HTR-8/SVneo (cell line): ENCODE measurements at places on chromosomes 3 and 15.

- DNase-seq, result no peak
Observed at GRCh38 chr15:85942632-85943031, 137.0 kb upstream of the AGBL1 start.

GRCh38 chr3:50350527-50351322, at the start of the genes CYB561D2 and NPRL2:
TSS of gene CYB561D2 (plus strand) at chr3:50350862. CDS start at chr3:50351434, 572 bp downstream.
TSS of gene NPRL2 (minus strand) at chr3:50350775. CDS start at chr3:50350652, 123 bp downstream.
- DNase-seq, result peak; percentile 98

GRCh38 chr15:45326741-45327140, 51.6 kb downstream of the GATM start:
- DNase-seq, result no peak

DNA sequence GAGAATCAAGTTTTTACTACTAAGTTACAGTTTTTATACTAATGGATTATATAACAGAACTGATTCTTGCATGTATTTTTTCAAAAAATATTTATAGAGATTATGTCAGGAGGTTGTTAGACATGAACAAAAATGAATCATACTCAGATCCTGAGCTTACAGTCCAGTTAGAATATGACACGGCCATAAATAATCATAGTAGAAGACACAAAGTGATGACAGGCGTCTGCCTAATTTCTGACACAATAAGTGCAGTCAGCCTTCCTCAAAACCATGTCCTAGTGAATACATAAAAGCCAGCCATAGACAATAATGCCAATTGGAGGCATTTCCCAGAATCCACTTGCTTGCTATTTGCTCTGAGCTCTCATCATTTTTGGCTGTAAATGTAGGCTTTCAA, 81.7 kb upstream of the POU1F1 start:
- DNase-seq, result no peak

DNA sequence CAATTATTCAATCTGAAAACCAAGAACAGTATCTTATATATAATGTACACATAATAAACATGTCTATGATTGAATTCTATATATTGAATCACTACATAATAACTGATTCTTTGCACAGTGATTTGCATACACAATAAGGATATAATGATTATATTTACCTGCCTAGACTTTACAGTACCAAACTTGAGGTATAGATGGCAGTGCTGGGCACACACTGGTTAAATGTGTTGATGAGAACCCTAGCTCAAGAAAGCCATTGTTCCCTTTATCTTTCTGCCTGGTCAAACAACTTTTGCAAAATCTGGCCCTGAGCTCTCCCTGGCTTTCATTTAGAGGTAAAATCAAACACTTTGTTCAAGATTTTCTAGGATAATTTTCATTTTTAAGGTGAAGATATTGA, 697.7 kb downstream of the TUSC7 start:
- no peak for DNase-seq

- no peak for DNase-seq
Observed at GRCh38 chr3:124565551-124565950, 164.7 kb upstream of the UMPS start.

DNA sequence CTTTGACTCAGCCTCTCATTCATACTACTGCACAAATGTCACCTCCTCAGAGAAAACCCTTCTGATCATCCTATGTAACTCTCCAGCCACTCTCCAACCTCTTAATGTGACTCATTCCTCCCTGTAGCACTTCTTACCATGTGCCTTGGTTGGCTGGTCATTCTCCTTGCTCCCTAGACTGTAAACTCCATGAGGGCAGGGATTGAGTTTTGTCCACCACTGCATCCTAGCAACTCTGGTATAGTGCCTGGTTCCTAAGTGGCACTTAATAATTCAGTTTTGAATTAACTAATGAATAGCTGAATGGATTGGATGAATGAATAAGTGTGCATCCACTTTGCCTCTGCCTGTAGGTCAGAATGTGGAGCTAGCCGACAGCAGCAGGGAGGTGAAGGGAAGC, 202.5 kb upstream of the HES1 start:
- DNase-seq, result no peak

DNA sequence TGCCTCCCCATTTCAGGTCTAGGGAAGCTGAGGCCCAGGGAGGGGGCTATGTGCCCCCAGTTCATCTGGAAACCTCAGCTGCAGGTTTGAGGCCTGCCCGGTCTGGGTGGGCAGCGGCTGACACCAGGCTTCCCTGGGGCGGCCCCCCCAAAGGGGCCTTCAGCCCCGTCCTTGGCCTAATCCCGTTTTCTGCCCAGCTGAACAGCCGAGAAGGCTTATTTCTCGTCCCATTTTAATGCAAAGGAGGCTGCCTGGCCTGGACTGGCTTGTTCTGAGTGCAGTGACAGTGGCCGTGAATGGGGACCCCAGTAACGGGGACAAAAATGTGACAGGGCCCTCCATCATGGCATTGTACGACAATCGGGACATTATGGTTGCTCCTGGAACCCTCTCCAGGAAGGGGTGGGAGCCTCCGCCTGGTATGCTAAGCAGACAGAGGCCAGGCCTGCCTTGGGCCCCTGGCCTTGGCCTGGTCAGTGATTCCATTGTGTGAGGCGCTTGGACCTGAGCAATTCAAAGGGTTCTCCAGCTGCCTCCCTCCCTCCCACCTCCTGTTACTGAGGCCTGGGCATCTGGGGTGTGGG, 93.9 kb downstream of the WNT7A start:
- DNase-seq, result no peak

DNA sequence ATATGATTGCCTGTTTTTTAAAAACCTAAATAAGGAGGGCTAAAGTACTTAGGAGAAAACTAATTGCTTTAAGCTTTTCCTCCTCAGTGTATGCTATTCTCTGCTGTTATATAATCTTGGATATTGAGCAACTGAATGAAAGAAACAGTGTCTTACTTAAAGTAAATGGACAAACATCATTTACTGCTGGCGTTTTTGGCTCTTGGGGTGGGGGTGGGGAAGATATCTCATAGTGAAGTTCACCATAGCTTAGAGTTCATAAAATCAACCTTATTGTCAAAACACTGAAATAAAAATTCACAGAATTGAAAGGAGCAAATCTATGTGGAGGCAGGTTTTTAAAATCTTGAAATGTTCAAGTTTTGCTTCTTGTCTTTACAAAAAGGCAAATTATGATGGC, 256.4 kb upstream of the SOX2 start:
- no peak for DNase-seq

DNA sequence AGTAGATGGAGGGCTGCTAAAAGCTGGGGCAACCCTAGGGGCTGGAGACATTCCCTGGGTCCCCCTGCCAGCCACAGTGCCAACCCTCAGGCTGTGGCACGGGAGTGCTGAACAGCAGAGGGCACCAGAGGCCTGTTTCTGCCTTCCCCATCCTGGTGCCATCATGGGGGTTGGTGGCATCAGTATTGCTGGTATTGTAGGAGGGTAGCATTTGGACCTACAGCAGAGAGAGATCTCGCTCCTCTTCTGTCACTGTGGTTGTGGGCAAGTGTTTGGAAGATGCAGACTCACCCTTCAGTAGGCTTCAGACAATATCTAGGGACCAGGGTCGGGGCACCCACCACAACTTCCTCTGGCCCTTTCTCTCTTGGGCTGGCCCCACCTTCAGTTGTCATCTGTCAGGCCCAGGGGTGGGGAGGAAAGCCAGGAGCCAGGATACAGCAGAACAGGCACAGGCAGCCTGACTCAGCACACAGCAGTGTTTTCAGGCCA, 123.5 kb downstream of the RPLP1 start:
- peak; percentile 71 for DNase-seq

DNA sequence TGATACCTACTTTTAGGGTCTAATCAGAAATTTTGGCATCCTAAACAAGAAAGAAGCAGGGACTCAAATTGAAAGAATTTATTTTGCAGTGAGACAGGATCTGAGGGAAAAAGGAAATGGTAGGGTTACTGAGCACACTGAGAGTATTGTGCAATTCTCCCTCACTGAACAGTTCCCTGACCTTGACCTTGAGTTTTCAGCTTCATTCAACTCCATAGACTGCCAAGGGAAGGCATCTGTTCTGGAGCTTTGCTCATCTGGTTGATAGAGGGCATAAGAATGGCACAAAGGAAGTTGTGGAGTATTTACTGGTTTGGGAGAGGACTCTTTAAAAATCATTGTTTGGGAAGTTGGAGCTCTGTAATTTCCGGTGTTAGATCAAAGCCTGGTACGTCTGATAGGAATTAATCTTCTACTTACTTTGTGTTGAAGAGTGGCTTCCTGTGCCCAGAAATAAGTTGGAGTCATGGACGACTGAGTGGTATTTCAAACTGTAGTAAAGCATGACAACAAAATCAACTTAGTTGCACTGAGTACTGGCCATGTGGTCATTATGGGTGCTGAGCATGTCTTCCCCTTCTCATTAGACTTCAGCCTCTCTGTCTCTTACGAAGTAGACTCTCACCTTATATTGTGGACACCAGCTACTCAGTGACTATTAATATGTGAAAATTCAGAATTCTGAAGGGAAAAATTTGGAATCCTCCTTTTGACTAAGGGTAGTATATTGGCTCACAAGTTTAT, 40.8 kb downstream of the CLDN1 start:
- DNase-seq, result no peak

- DNase-seq, result no peak
Observed at GRCh38 chr3:45272828-45273470, 46.9 kb upstream of the TMEM158 start.

GRCh38 chr15:59237119-59237855, 30.6 kb downstream of the LDHAL6B start:
- no peak for DNase-seq

- DNase-seq, result no peak
Observed at GRCh38 chr3:141273700-141274410, 42.2 kb downstream of the PXYLP1 start.
